ENCODE measurements at places on chromosomes 5 and 9.

DNA sequence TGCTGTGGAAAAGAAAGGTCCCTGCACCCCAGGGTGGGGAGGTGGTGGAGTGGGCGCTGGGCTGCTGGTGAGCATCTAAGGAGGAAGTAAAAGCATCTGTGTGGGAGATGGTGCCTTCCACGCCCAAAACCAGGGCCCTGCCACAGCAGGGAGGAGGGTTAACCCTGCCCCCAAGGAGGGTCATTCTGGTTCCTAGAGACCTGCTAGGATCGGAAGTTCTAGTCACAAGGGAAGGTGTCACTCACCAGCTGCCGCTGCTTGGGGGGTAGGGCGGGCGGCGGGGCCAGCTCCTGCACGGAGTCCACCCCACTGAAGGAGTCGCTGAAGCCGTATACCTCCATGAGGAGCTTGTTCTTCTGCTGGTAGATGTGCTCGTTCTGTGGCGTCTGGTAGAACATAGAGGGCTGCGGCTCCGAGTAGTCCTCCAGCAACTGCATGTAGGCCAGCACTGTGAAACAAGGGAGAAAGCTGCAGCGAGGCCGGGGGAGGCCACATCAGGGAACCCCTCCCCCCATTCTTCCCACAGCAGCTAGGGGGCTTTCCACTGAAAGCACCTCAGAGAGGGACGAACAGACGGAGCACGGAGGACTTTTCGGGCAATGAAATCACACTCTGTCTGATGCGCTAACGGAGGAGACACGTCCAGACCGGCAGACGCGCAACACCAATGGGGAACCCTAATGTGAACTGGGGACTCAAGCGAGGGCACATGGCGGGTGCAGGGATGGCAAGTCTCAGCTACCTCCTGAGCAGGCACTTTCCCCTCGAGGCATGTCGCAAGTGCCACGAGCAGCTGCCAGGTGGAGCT lies 76.4 kb downstream of the PRRT1B start:
- no peak for DNase-seq

DNA sequence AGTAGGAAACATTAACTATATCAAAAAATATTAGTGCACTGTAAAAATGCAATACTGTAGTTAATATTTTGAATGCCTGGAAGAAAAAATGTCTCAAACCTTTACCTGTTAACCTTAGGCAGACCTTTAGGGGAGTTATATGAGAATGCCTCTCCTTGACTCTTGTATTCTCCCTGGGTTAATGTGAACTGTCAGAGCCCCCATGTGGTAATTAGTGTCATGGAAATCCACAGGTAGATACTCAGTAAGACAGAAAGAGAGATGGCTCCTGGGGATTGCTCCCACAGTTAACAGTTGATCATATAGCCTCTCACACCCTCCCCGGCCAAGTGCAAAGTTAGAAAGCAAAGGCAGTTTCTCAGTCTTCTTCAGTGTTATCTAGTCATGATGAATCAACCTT lies 742.8 kb downstream of the NR2F1-AS1 start:
- no peak for DNase-seq

GRCh38 chr5:119808474-119808873 lies 179.1 kb downstream of the FAM170A start:
- DNase-seq = no peak

GRCh38 chr5:133709209-133709725 lies 96.9 kb upstream of the FSTL4 start:
- DNase-seq = no peak

DNA sequence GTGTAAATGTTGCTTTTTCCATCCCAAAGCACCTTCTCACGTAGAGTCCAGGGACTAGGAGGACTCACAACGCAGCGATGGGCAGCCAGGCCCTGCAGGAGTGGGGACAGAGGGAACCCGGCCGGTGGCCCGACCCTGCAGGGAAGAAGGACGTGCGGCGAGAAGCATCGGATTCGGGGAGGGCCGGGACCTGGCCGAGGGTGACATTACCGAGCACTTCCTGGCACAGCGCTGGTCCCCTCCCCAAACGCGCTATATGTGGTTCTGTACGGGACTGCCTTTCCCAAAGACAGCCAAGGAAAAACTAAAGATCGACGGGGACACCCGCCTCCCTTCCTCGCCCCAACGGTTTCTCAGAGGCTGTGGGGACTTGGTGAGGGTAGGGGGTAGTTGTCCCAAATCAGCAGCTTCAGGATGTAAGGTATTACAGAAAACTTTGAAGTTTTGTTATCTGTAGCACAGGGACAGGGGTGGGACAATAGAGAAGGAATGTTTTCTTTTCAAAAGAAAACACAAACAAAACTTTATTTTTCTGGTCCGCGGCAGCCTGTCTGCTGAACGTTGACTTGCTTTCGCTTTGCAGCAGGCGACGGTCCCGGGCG lies 887 bp upstream of the MAP3K1 start:
- DNase-seq = peak; percentile 16

DNA sequence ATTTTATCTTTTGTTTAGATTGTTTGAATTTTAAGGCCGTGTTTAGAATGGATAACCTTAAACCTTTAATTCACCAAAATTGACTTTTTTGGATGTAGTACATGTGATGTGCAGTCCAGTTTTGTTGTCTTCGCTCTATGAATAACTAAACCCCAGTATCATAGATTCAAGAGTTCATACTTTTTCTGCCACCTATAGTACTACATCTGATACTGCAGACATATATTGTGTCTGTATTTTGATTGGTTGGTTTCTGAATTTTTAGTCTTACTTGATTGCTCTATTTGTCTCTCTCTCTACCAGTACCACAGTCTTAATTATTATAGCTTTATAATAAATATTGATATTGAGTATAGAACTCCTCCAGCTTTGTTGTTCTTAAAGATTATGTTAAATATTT lies 58.1 kb downstream of the PPIP5K2 start:
- DNase-seq = no peak

GRCh38 chr5:61299261-61299681 lies 32.8 kb upstream of the ZSWIM6 start:
- DNase-seq = no peak
